ENCODE measurements at places on chromosomes 2 and 18. TPM values are rescaled to one million over a fixed set of nuclear protein-coding genes. Genes with fewer than 3 reads are reported as not detected.

Gene LCT
- 0.01 TPM for polyA plus RNA-seq

Gene DQX1
- polyA plus RNA-seq: 0.17 TPM

Gene NABP1
- polyA plus RNA-seq: 66.3 TPM

Gene NTSR2
- not detected for polyA plus RNA-seq

Gene ATP5MC3
- polyA plus RNA-seq: 172 TPM

Gene UGT1A9
- not detected for polyA plus RNA-seq

Gene RHBDD1
- 4.8 TPM for polyA plus RNA-seq

Gene FAM161A
- polyA plus RNA-seq: 2.6 TPM

Gene NCK2
- polyA plus RNA-seq: 19.3 TPM

Gene STARD6
- 0.07 TPM for polyA plus RNA-seq

Gene SCYGR5
- polyA plus RNA-seq: not detected

DNA sequence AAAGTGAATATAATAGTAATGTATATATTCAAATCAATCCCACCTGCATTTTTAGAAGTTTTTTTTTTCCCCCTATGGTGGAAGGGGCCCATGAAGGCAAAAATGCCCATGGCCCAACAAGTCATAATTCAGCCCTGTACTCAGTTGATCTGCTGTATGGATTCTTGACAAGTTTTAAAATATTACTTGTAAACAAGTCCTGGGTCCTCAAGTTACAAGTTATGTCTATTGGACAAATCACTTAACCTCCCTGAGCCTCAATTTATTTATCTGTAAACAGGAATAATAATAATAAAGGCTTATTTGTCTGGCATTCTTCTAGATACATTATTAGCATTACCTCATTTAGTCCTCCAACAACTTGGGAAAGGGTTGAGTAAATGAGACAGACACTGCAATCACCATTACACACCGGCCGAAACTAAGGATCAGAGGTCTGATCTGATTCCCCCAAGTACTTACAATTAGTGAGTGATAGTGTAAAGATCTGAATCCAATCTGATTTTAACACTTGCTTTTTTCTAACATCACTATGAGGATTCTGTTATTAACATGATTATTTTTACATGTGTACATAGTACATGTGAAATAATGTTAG is 66.1 kb downstream of the PDE1A start:
- no peak overlapping the region for H3K27ac ChIP-seq
- DNase-seq: no peak
- H3K36me3 ChIP-seq: no peaks in the 10 kb centered on the region

DNA sequence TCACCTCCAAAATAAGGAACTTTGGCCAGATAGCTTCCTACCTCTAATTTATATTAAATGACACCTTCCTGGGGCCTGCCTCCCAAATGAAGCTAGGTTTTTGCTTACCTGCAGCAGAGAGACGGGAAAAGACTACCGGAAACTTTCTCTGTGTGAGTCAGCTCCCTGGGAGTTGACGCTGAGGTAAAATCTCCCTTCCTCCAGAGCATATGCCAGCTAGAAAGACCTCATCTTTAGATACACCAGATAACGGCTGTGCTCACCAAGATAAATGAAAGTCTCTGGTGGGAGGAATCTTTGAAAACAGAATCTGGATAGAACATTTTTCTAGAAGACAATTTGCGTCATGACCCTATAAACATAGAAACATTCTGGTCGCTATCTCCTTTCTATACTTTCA is 99.7 kb upstream of the RFX8 start:
- DNase-seq: no peak
- no peaks in the 10 kb centered on the region for H3K27me3 ChIP-seq
- H3K4me1 ChIP-seq: no peaks in the 10 kb centered on the region
- no peaks in the 10 kb centered on the region for H3K36me3 ChIP-seq

GRCh38 chr18:52499644-52500043 is 159.6 kb downstream of the DCC start:
- H3K36me3 ChIP-seq: no peaks in the 10 kb centered on the region
- no peaks in the 10 kb centered on the region for H3K4me1 ChIP-seq
- no peaks in the 10 kb centered on the region for H3K27me3 ChIP-seq
- DNase-seq: no peak
- no peak overlapping the region for H3K27ac ChIP-seq

DNA sequence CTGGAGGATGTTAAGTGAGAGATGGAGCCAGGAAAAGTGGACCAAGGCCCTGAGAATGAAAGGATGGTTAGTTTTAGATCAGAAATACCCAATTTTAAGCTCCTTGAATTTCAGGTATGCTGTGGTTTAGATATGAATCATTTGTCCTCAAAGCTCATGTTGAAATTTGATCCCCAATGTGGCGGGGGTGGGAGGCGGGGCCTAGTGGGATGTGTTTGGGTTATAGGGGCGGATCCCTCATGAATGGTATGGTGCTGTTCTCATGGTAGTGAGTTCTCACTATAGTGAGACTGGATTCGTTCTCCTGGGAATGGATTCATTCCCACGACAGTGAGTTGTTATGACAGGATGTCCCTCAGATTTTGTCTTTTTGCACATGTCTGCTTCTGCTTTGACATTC is 11.4 kb downstream of the MYO5B start:
- DNase-seq: no peak
- H3K27ac ChIP-seq: no peak overlapping the region
- H3K36me3 ChIP-seq: no peaks in the 10 kb centered on the region
- H3K27me3 ChIP-seq: peaks cover 5% of the 10 kb centered on the region
- no peak overlapping the region for H3K4me3 ChIP-seq

DNA sequence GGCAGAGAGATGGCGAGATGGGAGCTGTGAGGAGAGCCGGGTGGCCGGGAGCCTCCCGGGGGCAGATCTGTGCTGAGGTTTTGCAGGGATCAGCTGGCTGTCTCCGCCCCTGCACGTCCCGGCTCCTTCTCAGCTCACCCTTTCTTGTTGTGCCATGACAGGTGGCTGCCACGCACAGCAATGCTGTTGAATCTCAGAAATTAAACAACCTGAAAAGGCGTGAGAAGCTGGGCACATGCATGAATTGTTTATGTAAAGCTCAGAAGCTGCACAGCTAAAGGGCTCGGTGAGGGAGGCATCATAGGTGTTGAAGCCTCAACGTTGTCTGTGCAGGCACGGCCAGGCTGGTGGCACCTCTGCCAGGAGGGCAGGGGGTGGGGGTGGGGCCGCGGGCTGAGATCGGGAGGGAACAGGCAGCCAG is 858 bp upstream of the RTP5 start:
- peaks cover 12% of the 10 kb centered on the region for H3K4me1 ChIP-seq
- H3K27ac ChIP-seq: no peak overlapping the region
- peaks cover 5% of the 10 kb centered on the region for H3K36me3 ChIP-seq
- H3K4me3 ChIP-seq: no peak overlapping the region
- H3K27me3 ChIP-seq: peaks cover 7% of the 10 kb centered on the region
- DNase-seq: no peak

DNA sequence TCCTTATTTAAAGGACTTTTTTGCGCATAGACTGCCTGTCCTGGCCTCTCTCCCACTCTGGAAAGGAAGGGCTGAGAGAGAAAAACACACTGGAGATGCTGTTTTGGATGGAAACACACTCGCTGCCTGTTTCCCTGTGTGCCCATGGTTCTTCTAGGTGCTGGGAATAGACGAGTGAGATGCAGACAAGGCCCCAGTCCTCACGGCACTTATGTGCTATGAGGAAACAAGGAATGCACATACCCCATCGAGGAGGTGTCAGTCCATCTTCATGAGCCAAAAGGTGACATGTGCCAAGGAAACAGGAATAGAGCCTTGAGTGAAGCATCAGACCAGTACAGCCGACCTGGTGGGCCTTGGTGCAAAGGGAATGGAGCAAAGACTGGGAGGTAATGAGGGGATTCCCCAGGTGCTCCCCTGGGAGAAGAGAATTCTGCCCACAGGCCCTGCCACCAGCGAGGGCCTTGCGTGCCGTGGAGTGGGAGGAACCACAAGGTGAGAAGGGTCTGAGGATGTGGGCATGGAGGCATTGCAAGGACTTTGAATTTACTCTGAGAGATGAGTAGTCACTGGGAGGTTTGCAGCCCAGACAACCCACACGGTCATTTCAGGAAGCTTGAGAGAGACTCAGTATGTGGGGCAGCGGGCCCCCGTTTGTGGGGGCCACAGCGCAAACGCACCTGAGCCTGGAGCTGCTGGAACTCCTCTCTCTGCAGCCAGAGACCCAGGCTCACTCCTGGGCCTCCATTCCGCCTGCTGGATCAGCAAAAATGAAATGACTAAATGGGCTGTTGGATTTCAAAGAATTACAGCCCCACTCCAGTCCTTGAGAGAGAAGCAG is 197.5 kb upstream of the COPS8 start:
- H3K27ac ChIP-seq: peak overlapping the region; percentile 28
- no peaks in the 10 kb centered on the region for H3K27me3 ChIP-seq
- H3K36me3 ChIP-seq: no peaks in the 10 kb centered on the region
- H3K4me3 ChIP-seq: no peak overlapping the region
- no peak for DNase-seq
- H3K4me1 ChIP-seq: peaks cover 12% of the 10 kb centered on the region

DNA sequence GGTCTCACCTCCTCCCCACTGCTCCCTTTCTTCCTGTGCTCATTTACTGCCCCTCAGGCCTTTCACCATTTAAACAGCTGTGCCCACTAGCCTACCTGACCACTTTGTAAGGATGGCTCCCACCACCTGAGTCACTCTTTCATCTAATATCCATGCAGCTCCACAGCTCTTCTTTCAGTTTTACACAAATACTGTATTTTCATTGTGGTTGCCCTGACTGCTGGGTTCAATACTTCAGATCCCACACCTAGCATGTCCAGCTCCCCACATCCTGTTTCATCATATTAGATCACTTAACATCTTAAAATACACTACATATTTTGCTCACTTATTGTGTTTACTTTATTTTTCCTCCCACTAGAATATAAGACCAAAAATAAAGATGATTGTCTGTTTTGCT is 1110.6 kb downstream of the TSN start:
- DNase-seq: no peak
- H3K27me3 ChIP-seq: no peaks in the 10 kb centered on the region
- no peaks in the 10 kb centered on the region for H3K36me3 ChIP-seq
- H3K4me3 ChIP-seq: no peak overlapping the region

GRCh38 chr2:192814376-192814775 is 619.6 kb upstream of the TMEFF2 start:
- no peaks in the 10 kb centered on the region for H3K27me3 ChIP-seq
- no peak overlapping the region for H3K4me3 ChIP-seq
- no peak for DNase-seq
- no peaks in the 10 kb centered on the region for H3K4me1 ChIP-seq
- no peaks in the 10 kb centered on the region for H3K36me3 ChIP-seq

DNA sequence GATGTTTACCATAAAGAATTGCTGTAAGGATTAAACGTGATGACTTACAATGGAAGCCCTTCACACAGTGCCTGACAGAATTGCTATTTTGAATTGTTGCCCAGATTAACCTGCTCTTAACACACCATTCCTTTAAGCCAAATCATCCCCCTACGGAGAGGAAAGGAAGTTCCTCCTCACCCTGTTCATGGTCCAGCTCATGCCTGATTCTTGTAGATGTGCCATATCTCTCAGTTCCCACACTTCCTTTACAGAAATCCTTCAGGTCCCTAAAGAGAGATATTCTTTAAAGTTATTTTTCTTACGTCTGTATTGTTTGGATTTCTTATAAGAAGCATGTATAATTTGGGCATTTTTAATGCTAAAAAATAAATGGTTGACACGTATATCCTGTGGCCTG is 127.5 kb upstream of the DAPL1 start:
- no peak for DNase-seq
- H3K27me3 ChIP-seq: no peaks in the 10 kb centered on the region
- H3K27ac ChIP-seq: no peak overlapping the region
- no peak overlapping the region for H3K4me3 ChIP-seq
- peaks cover 9% of the 10 kb centered on the region for H3K36me3 ChIP-seq

DNA sequence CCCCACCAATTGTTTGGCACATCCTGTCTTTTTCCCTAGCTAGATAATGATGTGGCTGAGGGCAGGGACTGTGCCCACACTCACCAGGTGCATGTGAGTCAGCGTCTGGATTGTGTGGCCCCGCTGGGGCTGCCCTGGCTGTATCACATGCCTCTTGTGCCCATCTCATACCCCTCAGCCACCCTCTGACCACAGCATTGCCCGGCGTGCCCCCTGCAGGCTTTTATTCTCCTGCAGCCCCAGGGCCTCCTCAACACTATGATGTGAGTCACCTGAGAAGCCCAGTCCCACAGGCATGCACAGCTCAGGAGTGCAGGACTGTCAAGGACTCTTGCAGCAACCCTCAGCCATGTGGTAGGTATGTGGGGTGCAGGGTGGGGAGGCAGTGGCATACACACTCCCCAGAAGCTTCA is 14.8 kb upstream of the STEAP3 start:
- no peak overlapping the region for H3K27ac ChIP-seq
- no peak overlapping the region for H3K4me3 ChIP-seq
- H3K27me3 ChIP-seq: no peaks in the 10 kb centered on the region

- H3K27ac ChIP-seq: no peak overlapping the region
- no peaks in the 10 kb centered on the region for H3K27me3 ChIP-seq
- H3K4me1 ChIP-seq: no peaks in the 10 kb centered on the region
- no peaks in the 10 kb centered on the region for H3K36me3 ChIP-seq
- peak; percentile 4 for DNase-seq
Measured at GRCh38 chr2:40844353-40845277, 392.7 kb upstream of the SLC8A1 start.
